ENCODE measurements at places on chromosomes 7 and 10.

DNA sequence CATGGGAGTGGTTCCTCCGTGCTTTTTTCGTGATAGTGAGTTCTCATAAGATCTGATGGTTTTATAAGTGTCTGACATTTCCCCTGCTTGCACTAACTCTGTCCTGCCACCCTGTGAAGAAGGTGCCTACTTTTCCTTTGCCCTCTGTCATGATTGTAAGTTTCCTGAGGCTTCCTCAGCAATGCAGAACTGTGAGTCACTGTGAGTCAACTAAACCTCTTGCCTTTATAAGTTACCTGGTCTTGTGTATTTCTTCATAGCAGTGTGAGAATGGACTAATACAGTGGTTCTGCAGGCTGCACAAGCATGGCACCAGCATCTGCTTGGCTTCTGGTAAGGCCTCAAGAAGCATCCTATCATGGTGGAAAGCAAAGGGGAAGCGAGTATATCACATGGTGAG is 1144.6 kb downstream of the SORCS3 start:
- DNase-seq, result no peak

DNA sequence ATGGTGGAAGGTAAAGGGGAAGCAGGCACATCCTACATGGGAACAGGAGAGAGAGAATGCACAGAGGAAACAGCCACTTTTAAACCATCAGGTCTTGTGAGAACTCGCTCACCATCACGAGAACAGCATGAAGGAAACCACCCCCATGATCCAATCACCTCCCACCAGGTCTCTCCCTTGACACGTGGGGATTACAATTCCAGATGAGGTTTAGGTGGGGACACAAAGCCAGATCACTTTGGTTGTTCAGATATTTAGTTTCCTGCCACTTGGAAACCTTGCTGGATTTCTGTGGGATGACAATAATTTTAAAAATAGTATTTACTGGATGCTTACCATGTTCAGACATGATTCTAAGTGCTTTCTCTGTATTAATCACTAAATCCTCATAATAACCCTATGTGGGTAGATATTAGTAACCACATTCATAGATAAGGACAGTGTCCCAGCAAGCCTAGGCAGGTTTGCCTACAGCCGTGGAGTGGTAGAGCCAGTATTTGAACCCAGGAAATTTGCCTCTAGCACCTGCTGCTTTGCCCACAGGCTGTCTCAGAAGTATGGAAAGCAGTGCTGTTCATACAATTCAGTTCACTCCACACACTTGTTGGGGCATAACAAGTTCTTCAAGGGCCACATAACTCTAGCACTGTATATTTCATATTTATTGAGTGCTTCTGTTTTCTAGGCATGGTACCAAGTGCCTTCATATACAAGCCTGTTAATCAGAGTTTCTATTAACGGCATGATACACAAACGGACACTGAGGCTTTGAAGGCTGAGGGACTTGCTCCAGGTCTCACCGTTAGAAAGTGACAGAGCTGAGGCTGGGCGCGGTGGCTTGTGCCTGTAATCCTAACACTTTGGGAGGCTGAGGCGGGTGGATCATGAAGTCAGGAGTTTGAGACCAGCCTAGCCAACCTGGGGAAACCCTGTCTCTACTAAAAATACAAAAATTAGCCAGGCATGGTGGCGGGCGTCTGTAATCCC is 8.3 kb downstream of the TLL2 start:
- DNase-seq, result no peak

- no peak for DNase-seq
These were observed 765.1 kb downstream of the SUGCT start for GRCh38 chr7:40899636-40900507.

GRCh38 chr7:9981742-9982349 is 991.8 kb upstream of the PHF14 start:
- no peak for DNase-seq

DNA sequence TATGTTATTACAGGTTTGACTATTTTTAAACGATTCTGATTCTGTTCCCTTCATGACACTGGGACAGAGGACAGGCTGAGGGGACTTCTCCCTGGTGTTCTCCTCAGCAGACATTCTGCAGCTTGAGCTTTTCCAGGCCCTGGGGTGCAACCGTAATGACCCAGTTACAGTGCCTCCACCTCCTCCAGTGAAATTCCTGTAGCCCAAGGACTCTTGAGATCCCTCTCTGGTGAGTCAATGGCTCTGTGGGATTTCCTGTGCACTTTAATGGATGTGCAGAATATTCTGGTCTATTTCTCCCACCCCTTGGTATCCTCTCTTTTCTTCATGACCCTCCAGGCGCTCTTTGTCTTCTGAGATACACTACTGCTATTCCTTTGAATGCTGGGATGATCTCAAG is 319.3 kb downstream of the INHBA start:
- no peak for DNase-seq

DNA sequence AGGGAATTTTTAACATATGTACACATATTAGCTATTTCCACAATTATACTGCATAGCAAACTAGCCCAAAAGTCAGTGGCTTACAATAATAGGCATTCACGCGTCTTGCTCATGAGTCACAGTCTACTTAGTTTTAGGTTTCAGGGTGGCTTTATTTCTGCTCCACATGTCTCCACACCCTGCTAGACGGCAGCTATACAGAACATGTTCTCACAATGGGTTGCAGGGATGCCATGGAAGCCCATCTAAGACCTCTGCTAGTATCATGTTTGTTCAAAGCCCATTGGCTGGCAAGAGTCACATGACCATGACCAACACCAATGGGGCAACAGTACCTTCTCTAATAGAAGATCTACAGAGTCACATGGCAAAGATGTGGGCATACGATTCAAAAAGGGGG is 96.3 kb upstream of the NEBL start:
- DNase-seq, result no peak

DNA sequence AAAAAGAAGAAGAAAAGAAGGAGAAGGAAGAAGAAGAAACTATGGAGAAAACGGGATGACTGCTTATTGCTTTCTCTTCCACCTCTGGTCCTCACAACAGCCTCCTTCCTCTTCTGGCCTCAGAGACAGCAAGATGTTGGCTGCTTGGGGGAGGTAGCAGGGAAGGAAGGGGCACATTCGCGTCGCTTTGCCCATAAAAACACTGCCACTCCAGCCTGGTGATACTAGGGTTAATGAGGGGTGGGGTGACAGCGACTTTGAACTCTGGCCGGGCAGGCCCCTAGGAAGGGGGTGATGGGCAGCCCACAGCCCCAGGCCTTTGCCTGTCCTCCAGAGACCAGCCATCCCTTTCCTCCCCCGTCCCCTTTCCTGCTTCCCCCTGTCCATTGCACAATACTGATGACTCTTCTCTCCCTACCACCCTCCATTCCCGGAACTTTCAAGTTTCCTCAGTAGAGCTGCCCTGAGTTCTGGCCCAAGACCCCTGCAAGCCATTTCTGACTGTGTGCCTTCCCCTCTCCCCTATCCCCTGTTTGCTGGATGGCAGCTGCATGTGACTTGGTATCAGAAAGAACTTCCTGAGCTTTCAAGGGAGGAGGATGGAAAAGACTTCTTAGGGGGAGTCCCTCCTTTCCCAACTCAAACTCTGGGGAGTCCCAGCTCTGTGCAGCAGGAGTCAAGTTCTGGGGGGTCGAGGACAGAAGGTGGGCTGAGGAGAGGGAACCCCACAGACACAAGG is 2.2 kb upstream of the CUEDC2 start:
- DNase-seq, result no peak

- no peak for DNase-seq
These were observed 143.3 kb downstream of the KCNMA1 start for GRCh38 chr10:77494327-77494726.

DNA sequence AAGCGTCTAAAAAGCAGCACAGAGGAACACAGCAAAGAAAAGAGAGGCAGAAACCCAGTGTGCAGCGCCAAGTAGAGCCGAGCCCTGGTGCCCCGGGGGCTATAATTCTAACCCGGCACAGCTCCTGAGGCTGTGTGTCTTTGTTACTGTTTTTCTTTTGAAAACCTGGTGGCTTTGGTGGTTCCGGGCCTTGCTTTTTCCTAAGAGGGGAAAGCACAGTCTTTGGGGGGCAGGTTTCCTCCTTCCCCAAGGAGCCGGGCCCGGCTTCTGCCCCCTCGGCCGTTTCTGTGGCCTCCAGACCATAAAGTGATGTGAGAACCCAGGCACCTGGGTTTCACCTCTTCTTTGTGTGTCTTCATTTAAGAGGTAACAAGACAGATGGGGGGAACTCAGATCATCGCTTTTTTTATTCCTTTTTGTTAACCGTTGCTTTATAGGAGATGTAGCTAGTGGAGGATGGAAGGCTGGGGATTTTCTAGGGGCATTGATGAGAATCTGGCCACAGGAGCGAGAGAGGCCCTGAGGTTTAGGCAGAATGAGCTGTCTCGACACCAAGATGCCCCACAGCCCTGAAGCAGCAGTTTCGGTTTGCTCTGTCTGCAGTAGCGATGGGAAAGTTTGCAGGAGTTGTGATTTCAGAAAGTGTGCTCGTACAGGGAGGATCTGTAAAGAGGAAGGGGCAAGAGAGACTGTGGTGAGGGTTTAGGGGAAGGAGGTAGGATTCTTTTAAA is 367.8 kb upstream of the GALNT17 start:
- DNase-seq, result no peak

DNA sequence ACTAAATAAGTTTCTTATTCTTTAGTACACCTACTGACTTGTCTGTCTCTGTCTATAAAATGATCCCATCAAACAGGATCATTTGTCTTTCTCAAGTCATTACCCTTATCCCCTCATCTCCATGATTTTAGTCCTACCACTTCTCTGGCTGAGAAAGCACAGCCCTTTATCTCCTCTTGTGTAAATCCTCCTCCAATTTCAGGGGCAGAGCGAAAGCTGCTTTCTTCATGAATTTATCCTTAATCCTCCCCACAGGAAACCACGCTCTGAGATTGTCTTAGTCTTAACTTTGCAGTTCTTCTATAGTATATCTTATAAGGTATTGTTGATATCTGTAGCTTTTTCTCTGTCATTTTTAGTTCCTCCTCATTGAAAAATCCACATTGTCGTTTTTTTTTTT is 239.7 kb upstream of the PLXDC2 start:
- DNase-seq, result no peak

GRCh38 chr10:13859979-13860654 is 273.4 kb downstream of the PRPF18 start:
- DNase-seq, result no peak

GRCh38 chr7:75739796-75740672 is 1.3 kb upstream of the HIP1 start:
- DNase-seq, result no peak

GRCh38 chr10:59063491-59063890 is 113.0 kb upstream of the PHYHIPL start:
- DNase-seq, result no peak

DNA sequence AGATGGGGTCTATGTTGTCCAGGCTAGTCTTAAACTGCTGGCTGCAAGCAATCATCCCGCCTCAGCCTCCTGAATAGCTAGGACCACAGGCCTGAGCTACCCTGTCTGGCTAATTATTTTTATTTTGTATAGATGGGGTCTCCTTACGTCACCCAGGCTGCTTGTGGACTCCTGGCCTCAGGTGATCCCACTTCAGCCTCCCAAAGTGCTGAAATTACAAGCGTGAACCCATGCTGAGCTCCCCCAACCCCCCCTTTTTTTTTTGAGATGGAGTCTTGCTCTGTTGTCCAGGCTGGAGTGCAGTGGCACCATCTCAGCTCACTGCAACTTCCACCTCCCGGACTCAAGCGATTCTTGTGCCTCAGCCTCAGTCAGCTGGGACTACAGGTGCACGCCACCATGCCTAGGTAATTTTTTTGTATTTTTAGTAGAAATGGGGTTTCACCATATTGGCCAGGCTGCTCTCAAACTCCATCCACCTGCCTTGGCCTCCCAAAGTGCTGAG is 25.4 kb downstream of the FAM25A start:
- DNase-seq, result no peak

- DNase-seq, result no peak
These were observed 50.6 kb downstream of the ZNF277 start for GRCh38 chr7:112257073-112257472.

DNA sequence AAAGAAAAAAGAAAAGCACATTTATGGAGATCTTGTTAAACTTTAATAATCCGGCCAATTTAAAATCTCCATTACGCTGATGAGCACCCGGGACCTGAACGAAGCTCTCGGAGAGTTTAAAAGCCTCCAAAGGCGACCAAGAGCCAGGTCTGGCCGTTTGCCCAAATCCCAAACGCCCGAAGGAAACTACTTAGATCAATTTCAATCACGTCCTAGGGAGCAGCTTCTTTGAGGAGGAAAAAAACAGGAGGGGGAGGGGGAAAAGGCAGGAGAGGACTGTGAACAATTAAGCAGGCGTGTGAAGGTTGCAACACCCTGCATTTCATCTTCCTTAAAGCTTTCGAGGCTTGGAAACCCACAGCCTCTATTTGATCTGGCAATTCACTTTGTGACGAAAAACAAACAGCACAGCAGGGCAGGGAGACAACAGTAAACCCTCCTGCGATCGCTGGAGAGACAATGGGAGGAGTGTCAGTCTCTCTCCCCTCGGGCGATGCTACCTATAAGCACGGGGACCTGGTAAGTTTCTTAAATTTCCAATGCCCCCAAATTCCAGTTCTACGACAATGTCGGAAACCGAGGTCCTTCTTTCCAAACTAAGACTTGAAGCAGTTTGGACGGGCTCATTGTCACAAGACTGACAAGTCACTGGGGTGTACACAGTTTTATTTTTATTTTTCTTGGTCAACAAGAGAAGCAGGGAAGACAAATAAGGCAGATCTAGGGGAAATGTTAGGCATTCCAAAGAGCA is 1.2 kb downstream of the KLF6 start:
- peak; percentile 84 for DNase-seq

GRCh38 chr10:118978998-118979350 is 50.5 kb upstream of the NANOS1 start:
- no peak for DNase-seq

Measured in prostate gland (tissue), 2 donors.